ENCODE measurements at places on chromosomes 12 and 14. TPM values are rescaled to one million over a fixed set of nuclear protein-coding genes. Genes with fewer than 3 reads are reported as not detected.

Gene SYNDIG1L
- 1.0 TPM for total RNA-seq

DNA sequence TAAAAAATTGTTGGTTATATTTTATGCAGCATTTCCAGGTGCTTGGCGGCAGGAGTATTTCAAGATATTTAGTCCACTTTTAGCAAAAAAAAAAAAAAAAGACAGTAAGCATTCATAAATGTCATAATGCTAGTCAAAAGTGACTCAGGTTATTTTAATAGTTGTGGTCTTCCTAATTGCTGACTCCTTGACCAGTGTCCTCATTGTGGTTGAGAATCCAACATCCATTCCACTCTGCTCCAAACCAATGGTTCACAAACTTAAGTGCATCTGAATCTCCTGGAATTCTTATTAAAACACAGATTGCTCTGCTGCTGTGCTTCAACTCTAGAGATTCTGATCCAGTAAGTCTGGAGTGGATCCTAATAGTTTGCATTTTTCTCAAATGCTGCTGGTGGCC lies 71.4 kb downstream of the AKAP6 start:
- no peaks in the 10 kb centered on the region for H3K36me3 ChIP-seq
- DNase-seq: no peak
- H3K4me1 ChIP-seq: peaks cover 5% of the 10 kb centered on the region
- no peak overlapping the region for H3K27ac ChIP-seq

- DNase-seq: no peak
- no peaks in the 10 kb centered on the region for H3K36me3 ChIP-seq
- no peak overlapping the region for H3K4me3 ChIP-seq
- no peaks in the 10 kb centered on the region for H3K27me3 ChIP-seq
These were observed 90.0 kb downstream of the RIN3 start for GRCh38 chr14:92603309-92604242.

Gene DPPA3
- not detected for total RNA-seq

- no peaks in the 10 kb centered on the region for H3K4me1 ChIP-seq
- H3K27me3 ChIP-seq: no peaks in the 10 kb centered on the region
- no peak for DNase-seq
These were observed 23.9 kb downstream of the NEMF start for GRCh38 chr14:49828640-49829039.

DNA sequence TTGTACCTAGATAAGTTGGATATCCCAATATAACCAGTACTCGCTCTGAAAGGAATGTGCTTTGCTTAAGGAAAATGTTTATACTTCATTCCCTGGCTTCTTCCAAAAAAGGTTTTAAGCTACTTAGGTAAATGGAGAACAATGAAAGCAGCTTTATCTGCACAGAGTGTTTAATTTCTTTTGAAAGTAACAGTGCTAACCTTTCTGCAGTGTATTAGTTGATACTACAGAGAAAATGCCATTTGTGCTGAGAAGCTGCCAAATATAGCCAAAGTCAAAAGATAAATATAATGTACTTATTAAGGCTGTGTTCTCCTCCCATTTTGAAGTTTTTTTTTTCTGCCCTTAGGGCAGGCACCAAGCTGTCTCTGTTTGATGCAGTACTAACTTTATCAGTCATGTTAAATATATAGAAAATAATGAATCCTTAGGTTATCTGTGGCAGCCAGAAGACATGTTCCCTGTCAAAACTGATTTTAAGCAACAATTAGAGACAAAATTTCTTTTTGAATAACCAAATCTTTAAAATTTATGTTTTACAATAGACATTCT lies 145.4 kb upstream of the KITLG start:
- no peak overlapping the region for H3K4me3 ChIP-seq
- no peak for DNase-seq
- no peak overlapping the region for H3K27ac ChIP-seq
- H3K27me3 ChIP-seq: no peaks in the 10 kb centered on the region
- H3K36me3 ChIP-seq: no peaks in the 10 kb centered on the region

DNA sequence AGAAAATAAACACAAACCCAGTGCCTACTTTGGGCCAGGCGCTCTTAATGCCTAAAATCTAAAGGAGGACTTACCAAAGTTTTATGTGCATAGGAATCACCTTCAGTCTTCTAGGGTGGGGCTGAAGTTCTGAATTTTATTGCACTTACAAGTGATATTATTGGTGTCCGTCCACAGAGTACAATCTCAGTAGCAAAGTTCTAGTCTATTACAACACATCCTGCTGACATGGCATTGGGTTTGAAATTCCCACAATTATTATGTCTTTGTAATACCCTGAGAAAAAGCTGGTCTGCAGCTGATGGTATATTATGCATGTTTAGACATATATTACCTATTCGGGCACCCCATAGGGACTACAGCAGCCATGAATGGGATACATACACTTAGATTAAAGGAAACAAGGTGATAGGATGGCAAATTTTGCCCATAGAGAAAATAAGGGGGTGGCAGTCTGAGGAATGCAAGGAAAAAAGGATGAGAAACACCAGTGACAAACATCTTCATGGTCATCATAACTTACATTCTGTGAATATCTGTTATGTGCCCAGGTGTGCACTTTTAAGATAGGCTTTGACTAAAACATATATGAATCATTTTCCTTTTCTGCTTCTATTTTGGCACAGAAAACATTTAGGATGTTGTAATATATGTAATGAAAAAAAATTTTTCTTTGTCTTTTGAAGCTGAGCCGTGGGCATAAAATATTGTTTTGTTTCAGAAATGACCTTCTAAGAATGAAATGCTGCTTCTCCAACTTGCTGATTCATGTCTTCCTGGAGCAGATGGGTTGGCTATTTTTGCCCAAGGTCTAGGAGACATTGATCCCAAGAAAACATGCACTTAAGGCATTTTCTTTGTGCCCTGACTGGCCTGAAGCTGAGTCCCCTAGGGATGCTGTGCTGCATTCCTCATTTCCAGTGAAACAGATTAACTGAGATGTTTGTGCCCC lies 27.2 kb upstream of the ALG10 start:
- H3K27ac ChIP-seq: no peak overlapping the region
- no peaks in the 10 kb centered on the region for H3K4me1 ChIP-seq
- no peak for DNase-seq
- H3K4me3 ChIP-seq: no peak overlapping the region
- H3K36me3 ChIP-seq: no peaks in the 10 kb centered on the region
- H3K27me3 ChIP-seq: no peaks in the 10 kb centered on the region

GRCh38 chr14:97293659-97294058 lies 496.5 kb downstream of the VRK1 start:
- no peak for DNase-seq
- H3K36me3 ChIP-seq: no peaks in the 10 kb centered on the region
- no peak overlapping the region for H3K4me3 ChIP-seq
- no peaks in the 10 kb centered on the region for H3K4me1 ChIP-seq

Gene CCDC196
- total RNA-seq: not detected

DNA sequence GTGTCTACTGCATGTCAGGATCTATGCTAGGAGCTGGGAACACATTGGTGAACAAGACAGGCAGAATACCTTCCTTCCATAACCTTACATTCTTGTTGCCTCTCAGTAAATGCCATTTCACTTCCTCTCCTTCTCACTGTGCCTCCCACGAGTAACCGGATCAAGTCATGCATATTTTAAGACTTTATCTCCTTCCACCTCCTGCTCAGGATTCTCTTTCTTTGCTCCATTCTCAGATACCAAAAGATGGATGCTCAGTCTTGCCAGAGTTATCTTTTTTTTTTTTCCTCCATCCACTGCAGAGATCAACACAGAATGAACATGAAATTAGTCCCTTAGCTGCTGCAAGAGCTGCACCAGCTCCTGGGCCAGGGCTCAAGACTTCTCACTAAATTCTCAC lies 20.0 kb upstream of the APPL2 start:
- no peak for DNase-seq
- H3K27ac ChIP-seq: no peak overlapping the region
- no peaks in the 10 kb centered on the region for H3K27me3 ChIP-seq
- H3K4me1 ChIP-seq: no peaks in the 10 kb centered on the region
- no peak overlapping the region for H3K4me3 ChIP-seq

Gene TSPAN11
- 0.48 TPM for total RNA-seq

GRCh38 chr14:69605738-69606137 lies 5.7 kb upstream of the SUSD6 start:
- H3K27ac ChIP-seq: no peak overlapping the region
- H3K4me3 ChIP-seq: no peak overlapping the region
- no peaks in the 10 kb centered on the region for H3K27me3 ChIP-seq
- no peaks in the 10 kb centered on the region for H3K36me3 ChIP-seq
- DNase-seq: no peak

DNA sequence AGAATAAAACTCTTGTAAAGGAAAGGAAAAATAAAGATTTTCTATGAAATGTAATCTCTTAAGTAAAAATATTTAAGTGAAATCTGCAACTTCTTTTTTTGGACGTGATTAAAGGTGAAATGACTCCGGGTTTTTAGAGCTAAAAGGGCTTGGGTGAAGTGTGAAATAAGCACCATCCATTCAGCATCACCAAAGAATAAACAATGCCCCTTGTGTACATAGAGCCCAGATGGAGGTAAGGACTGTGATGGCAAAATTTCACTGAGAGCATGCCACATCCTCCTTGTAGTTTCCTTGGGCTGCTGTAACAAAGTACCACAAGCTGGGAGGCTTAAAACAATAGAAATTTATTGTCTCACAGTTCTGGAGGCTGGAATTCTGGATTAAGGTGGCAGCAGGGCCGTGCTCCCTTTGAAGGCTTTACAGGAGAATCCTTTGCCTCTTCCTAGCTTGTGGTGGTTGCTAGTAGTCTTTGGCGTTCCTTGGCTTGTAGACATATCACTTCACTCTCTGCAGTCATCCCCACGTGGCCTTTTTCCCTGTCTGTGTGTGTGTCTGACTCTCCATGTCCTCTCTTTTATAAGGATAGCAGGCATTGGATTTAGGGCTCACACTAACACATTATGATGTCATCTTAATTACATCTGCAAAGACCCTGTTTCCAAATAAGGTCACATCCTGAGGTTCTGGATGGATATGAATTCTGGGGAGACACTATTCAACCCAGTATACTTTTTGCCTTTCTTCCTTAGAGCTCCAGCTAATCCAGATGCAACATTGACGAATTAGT lies 24.2 kb downstream of the ZNF664 start:
- H3K27me3 ChIP-seq: no peaks in the 10 kb centered on the region
- no peak overlapping the region for H3K4me3 ChIP-seq

DNA sequence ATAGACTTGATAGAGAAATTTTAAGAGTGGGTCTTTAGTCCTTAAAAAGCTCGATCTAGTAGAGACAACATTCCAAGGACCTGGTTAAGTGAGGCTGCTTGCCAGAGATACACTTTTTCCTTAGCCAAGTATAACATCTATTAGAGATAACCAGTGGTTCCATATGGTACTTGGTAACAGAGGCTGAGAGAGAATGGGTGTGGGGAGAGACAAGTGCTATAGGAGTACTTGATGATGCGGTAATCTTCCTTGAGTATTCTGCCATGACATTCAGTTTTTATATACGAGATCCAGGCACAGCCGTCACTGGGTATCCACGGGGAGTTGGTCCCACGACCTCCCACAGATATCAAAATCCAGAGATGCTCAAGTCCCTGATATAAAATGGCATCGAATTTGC lies 77.4 kb upstream of the REP15 start:
- no peak for DNase-seq
- no peaks in the 10 kb centered on the region for H3K27me3 ChIP-seq
- H3K27ac ChIP-seq: peak overlapping the region; percentile 21

Gene OR11H12
- not detected for total RNA-seq

GRCh38 chr14:105491366-105491973 lies 424 bp downstream of the TEDC1 start:
- peaks cover 18% of the 10 kb centered on the region for H3K4me1 ChIP-seq
- peak overlapping the region; percentile 88 for H3K4me3 ChIP-seq
- DNase-seq: no peak
- no peaks in the 10 kb centered on the region for H3K36me3 ChIP-seq
- H3K27me3 ChIP-seq: no peaks in the 10 kb centered on the region

Gene PLCZ1
- not detected for total RNA-seq

DNA sequence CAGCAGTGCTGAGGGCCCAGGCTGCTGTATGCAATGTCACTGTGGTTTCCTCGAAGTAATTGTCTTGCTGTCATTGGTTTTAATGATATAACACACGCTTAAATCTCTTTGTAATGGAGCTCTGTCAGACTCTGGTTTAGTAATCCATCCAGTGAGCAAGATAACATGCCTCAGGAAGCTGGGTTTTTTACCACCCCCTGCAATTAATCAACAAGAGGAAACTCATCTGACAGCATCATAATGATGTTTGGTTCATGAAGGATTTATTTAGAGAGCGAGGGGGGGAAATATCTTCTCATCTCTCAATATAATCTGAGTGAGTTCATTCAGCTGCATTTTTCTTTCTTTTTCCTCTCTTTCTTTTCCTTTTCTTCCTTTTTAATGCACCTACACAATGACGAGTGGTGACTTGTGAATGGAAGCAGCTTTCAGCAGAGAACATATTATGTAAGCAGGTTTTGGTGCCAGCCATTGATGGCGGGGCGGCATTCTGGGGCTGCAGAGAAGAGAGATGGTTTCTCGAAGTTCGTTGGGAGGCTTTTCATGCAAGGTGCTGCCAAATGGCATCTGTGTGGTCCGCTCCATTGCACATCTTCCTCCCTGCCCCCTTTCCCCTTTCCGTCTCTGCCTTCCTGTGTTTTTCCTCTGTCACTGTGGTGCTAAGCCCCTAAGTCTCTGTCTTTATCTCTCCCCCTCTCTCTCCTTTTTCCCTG lies 6.7 kb downstream of the RPH3A start:
- H3K27ac ChIP-seq: no peak overlapping the region
- H3K4me1 ChIP-seq: no peaks in the 10 kb centered on the region
- DNase-seq: no peak
- H3K36me3 ChIP-seq: no peaks in the 10 kb centered on the region

Gene AKAP6
- 1.1 TPM for total RNA-seq

- no peaks in the 10 kb centered on the region for H3K4me1 ChIP-seq
- H3K36me3 ChIP-seq: no peaks in the 10 kb centered on the region
- no peaks in the 10 kb centered on the region for H3K27me3 ChIP-seq
These were observed 242.5 kb upstream of the CAND1 start for GRCh38 chr12:67026487-67027246.

Measured in breast epithelium (tissue), 4 donors.